GM12892 (cell line): ENCODE measurements at places on chromosomes 16 and 17.

DNA sequence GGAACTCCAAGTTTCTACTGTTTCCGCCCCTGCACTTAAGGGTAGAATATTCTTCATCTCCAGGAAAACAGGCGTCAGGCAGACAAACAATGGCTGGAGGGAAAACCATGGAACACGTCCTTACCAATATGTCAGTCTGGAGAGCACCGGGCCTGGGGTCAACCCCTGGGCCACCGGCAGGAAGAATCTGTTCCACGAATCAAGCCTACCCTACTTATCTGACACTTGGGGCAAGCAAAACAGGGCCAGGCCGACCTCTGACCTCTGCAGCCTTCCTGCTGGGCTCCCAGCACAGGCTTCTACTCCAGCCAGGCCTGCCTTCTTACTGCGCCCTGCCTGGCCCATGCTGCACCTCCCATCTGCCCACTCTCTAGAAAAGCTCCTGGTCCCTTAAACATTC is 10.1 kb downstream of the VAC14 start:
- no peak for DNase-seq

- DNase-seq, result no peak
These were observed 251.7 kb upstream of the SALL1 start for GRCh38 chr16:51402785-51403184.

DNA sequence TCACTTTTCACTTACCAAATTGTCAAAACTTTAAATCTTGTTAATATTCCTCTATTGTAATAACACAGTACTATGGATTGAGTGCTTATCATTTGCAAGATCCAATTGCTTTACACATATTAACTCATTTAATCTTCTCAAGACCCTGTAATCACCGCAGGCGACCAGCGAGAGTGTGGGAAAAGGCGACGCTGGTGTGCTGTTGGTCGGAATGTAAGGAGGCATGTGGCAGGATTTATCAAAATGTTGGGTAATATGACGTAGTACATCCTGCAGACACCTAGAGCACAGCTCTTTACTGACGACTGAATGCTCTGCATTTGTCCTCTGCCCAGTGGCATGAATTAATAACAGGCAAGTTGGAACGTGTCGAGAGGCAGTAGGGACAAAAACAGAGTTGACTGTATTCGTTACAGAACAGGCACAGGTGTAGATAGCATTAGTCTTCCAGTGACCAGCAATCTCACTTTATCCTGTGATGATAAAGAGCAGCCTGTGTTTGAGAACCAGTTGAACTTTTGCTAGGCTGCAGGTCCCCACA is 80.3 kb downstream of the TNRC6C start:
- DNase-seq, result no peak

DNA sequence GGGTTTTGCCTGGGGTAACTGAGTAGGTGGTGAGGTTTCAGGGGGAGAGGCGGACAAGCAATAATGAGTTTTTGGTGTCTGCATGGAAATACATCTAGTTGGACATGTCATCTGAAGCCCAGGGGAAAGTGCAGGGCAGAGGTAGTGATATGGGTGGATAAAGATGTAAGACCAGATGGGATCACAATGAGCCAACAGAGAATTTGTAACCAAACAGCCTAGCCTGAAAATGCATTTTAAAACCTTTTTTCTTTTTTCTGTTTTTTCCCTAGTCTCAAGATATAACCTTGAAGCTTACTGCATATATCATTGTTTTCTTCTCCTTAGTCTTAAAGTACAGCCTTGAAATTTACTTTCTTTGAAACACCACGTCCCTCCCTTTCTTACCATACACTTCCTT is 3.7 kb upstream of the ZNF19 start:
- DNase-seq, result no peak

- DNase-seq, result peak; percentile 43
These were observed 286.6 kb upstream of the CCL2 start for GRCh38 chr17:33968350-33969044.

- no peak for DNase-seq
These were observed 513 bp downstream of the CRLF3 start for GRCh38 chr17:30824002-30824355.

DNA sequence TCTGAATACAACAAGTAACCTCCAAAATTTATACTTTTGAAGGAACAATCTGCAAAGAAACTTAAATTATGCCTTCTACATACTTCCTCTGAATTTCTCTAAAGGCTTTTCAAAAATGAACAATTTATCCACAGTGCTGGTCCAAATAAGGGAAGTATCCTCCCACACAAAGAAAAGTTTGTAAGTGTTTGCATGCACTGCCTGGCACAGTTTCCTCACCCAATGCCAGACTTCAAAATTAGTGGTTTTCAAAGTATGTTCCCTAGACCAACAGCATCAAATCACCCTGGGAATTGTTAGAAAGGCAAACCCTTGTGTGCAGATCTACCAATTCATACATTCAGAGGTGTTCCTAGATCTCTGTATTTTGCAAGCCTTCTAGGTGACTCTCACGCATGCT is 82.5 kb downstream of the PCTP start:
- DNase-seq, result no peak
